RCC 7860 (cell line): ENCODE measurements at places on chromosomes 3 and 15.

- DNase-seq: no peak
Measured at GRCh38 chr3:186705882-186706780, 11.0 kb upstream of the KNG1 start.

DNA sequence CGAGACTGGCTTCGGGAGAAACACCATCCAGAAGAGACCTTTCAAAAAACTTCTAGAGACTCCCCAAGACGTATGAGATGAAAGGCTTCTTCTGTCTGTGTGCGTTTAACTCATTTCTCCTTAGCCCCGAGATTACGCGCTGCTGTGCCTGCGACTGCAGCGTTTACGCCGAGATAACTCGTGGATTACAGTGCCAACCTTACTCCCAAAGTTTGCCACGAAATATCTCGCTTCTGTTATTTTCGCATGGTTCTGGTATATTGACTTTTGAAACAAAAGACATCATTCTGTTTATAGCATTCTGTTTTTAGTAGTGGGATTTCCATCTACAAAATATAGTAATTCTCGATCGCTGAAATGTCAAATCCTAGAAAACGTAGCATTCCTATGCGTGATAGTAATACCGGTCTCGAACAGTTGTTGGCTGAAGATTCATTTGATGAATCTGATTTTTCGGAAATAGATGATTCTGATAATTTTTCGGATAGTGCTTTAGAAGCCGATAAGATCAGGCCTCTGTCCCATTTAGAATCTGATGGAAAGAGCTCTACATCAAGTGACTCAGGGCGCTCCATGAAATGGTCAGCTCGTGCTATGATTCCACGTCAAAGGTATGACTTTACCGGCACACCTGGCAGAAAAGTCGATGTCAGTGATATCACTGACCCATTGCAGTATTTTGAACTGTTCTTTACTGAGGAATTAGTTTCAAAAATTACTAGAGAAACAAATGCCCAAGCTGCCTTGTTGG, 467 bp downstream of the PGBD4 start:
- DNase-seq: no peak

- no peak for DNase-seq
Measured at GRCh38 chr15:78625606-78626280, 4.9 kb upstream of the CHRNA3 start.

- DNase-seq: no peak
Measured at GRCh38 chr3:123096126-123096525, 29.3 kb downstream of the PDIA5 start.

DNA sequence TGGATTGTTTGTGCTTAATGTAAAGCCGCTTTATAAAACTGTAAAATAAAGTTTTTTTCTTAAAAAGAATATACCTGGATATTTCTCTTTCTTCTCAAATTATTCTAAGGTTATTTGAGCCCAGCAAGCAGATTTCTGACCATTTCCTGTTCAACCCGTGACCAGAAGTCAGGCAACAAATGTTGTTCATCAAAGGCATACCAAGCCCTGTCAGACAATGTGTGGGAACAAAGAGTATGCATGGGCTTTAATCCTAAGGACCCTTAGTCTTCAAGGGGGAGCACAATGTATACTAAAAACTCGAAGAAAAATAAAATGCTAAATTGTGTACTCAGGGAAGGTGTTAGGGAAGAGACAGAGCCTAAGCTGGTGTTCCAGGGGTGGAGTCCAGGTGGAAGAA, 26.6 kb upstream of the PAQR5 start:
- no peak for DNase-seq

GRCh38 chr3:155497930-155498647, 204.6 kb upstream of the STRIT1 start:
- DNase-seq: peak; percentile 87

DNA sequence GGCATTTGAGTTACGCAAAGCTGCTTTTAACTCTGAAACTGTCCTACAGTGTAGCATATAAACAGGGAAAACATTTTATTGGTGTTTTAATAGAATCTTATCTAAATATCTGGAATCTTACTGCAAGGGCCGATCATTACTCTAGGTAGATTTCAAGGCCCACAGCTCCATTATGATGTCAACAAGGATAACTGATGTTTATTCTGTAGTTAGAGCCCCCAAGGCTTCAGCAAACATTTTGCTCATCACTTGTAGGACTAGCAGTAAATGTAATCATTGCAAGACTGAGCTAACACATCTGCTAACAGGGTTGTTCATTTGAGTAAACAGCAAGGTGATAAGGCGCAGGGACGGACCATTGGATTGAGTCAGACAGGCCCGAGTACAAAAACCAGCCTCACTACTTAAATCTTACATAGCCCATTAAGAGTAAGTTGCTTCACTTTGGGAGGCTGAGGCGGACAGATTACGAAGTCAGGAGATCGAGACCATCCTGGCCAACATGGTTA, 332.5 kb upstream of the TPRG1 start:
- DNase-seq: no peak

DNA sequence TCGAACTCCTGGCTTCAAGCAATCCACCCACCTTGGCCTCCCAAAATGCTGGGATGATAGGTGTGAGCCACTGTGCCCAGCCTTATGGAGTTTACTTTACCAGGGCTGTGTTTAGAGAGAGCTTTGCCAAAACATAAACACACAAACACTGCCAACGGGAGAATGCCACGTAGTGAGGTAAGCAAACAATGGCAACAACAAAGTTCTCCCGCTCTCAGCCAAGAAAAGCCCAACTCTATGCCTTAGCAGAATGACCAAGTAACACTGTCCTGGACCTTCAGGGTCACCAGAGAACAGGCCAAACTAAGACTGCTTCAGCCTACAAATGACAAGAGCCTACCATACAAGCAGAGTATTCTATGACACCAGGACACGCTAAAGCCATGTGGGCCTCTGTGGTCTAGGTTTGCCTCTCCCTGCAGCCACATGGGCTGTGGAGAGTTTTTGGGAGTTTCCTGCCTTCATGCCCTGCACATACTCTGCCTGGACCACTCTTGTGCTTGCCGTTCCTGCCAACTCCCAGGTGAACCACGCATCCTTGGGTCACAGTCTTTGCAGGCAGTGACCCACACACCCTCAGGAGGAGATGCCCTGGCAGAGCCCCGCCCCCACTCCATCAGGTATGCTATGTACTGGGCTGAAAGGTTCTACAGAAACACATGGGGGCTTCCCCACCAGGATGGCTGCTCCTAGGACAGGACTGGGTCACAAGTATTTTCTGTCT, 21.6 kb upstream of the CNBP start:
- no peak for DNase-seq

- no peak for DNase-seq
Measured at GRCh38 chr15:100426937-100427336, 85.2 kb upstream of the ADAMTS17 start.
